HL-60 (cell line): ENCODE measurements at places on chromosomes 3 and 15.
A peak's percentile ranks its signal among the peaks of the same experiment; 100 is the strongest.

DNA sequence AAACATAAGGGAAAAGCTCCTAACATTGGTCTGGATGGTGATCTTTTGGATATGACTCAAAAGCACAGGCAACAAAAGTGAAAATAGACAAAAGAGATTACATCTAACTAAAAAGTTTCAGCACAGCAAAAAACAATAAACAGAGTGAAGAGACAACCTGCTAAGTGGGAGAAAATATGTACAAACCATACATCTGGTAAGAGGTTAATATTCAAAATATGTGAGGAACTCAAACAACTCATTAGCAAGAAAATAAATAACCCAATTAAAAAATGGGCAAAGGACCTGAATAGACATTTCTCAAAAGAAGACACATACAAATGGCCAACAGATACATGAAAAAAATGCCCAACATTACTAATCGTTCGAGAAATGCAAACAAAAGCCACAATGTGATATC lies 19.0 kb upstream of the NR1I2 start:
- no peak for DNase-seq

DNA sequence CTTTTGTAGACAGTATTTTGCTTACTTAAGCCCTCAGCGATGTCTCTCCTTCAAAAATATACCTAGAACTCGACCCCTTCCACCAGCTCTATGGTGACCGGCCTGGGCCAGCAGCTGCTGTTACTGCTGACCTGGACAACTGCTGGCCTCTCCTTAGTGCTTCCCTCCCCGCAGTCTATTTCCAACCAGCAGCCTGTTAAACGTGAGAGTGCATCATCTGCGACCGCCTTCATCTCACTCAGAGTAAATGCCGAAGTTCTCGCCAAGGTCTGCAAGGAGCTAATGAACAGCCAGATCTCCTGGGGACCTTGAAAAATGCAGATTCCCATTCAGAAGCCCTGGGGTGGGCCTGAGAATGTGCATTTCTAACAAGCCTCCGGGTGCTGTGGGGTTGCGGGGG lies 86.7 kb downstream of the RPLP1 start:
- no peak for DNase-seq

GRCh38 chr3:49667701-49668413 lies 6.3 kb upstream of the APEH start:
- DNase-seq, result no peak

GRCh38 chr3:152910211-152910610 lies 75.3 kb downstream of the P2RY1 start:
- no peak for DNase-seq

DNA sequence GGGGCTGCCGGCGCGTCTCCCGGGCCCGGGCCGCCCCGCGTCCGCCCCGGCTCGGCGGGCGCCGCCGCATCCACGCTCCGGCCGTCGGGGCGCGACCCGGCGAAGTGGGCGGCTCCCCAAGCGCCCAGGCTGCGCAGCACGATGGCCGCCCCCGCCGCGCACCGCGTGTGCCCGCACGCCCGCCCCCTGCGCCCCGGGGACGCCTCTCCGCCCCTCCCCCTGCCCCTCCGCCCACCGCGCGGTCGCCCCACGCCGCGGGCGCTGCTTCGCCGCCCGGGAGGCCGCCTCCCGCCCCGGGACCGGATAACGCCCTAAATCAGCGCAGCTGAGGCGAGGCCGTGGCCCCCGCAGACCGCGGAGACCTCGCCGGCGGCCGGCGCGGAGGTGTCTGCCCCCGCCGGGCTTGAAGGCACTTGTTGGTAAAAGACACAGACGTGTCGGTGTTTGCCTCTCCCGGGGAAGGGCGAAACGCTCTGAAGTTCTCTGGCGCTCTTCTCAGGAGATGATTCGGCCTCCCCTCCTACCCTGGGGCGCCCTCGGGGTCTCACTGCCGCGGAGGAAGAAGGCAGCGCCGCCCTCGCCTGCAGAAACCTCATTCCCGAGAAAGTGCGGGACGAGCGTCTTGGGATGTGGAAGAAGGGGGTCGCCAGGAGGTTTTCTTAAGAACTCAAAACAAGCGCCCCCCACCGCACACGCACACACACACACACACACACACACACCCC lies at the start of gene BNC1:
TSS of gene BNC1 (minus strand) at position 106 of the 725 bp plus-strand sequence. CDS start at position 70, 36 bp downstream.
- no peak for DNase-seq

DNA sequence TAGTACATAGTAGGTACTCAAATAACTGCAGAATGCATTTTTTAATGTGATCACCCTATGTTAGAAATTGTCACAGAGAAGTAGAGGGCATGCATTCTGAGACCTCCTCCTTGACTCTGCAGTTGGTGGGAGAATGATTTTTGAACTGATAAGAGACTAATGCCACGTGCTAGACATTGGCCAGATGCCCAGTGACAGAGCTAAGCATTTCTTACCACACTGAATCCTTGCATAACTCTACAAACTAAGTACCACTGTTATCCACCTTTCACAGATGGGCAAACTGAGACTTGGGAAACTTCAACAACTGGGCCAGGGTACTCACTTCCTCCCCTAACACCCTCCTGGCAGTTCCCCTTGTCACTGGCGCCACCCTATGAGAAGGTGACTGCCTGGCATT lies 33.5 kb upstream of the SPATA12 start:
- peak; percentile 35 for DNase-seq

DNA sequence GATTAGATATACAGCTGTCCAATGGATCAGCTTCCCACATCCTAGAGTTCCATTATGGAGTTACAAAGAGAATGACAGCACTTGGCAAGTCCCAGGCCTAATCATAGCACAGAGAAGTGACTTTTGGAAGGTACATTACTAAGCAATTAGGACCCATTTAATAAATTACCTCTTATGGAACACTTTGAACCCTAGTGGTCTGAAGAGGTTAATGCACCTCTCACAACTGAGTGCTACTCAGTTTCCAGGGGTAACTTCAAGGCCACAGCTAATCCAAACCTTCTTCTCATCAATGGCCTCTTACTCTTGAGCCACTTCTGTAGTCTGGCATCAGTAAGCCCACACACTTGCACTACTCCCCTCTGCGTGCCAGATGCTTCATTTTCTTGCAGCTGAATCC lies 34.9 kb upstream of the MEIS2 start:
- no peak for DNase-seq

GRCh38 chr15:43218908-43219706 lies 1.7 kb downstream of the EPB42 start:
- peak; percentile 33 for DNase-seq

GRCh38 chr3:120049881-120050539 lies 44.2 kb downstream of the GSK3B start:
- no peak for DNase-seq

GRCh38 chr3:169493521-169494141 lies 169.9 kb downstream of the MECOM start:
- no peak for DNase-seq

- DNase-seq, result no peak
These were observed 340.1 kb downstream of the NAALADL2 start for GRCh38 chr3:175198991-175199783.

GRCh38 chr15:32685576-32685975 lies 32.2 kb upstream of the GREM1 start:
- no peak for DNase-seq

DNA sequence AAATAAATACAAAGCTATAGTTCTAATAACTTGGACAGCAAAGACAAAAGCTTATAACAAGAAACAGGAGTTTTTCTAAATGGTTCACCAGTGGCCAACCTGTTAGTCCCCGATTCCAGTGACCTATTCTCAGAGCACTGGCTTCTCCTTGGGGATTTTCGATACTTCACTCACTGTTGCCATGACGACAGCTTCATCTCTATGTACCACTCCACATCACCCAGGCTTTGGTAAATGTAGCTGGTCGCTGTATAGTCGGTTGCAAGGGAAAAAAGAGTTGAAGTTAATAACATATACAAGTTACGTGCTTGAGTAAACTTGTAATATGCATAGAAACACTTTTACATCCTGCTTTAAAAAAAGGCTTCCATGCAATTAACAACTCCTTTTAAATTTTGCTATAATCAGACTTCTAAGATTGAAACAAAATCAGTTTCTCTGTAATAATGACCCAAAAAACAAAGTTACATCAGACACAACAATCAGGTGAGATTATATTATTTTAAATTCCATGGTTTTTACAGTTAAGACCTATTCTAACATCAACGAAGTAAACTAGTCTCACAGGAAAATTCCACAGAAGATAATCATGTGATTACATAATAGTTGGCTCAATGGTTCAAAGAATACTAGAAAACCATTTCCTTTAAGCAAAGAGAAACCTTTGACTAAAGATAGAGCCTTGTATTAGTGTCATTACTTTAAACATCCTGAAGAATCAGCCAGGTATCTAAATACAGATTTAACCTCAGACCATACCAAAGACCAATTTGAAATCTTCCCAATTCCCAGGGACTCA lies 2.9 kb downstream of the CCNL1 start:
- DNase-seq, result no peak

DNA sequence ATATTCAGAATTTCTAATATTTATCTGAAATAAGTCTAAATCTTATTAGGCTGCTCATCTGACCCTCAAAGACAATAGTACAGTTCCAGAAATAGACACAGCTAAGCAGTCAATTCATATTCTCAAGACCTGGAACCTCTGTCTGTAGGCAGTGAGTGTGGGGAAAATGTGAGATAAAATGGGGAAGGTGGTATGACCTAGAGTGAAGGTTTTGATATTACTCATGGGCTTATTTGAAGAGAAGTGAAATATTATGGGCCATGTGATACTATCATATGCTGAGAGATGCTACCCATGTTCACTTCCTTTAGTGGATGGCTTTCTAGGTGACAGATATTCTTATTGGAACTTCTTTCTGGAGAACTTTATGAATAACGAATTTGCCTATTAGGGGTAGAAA lies 33.5 kb downstream of the TGFBR2 start:
- DNase-seq, result no peak

DNA sequence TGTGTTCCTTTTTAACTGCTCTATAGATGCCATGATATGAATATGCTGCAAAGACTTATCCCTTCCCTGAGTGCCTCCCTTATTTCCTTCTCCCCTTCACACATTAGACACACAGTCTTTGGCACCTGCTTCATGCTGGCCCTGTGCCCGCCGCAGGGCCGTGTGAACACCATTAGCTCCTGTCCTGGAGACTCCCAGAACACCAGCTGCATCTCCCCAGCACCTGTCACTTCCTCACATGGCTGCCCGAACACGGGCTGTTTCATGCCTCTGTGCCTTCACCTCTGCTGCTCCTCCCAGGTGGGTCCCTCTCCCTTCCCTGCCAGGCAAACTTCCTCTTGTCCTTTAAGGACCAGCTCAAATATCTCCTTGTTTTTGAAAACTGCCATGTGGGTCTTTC lies 40.5 kb upstream of the SEC13 start:
- no peak for DNase-seq

DNA sequence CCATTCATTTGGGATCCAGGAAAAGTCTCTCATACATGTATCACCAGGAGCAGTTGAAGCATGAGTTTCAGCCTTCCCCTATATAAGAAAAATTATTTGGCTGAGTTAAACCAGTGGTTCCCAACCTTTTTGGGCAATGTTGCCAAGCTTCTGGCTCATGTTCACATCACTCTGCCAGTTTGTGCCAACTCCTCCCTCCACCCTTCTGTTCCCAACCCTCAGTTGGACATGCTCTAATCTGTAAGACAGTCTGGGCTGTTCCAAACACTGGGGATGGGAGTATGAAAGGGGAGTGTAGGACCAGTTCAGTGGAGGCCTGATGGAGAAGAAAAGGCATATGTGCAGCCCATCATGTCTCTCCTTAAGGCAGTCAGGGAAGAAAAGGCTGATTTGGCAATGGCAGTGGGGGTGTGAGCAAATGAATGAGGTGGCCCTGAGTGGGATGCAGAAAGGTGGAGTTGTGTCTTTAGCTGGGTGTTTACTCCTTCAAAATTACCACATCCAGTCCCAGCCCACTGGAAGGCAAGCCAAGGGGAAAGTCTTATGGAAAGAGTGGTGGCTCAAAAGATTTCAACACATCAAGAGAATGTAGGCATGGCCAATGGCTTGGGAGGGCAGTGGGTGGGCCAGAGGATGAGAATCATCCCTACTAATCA lies 32.0 kb upstream of the PRICKLE2 start:
- no peak for DNase-seq

GRCh38 chr3:171842864-171843518 lies at the start of gene TMEM212:
TMEM212 (plus strand) TSS chr3:171843349; CDS start chr3:171843384, 35 bp downstream.
- no peak for DNase-seq

- no peak for DNase-seq
These were observed 413.8 kb upstream of the CCDC54 start for GRCh38 chr3:106963442-106963841.

GRCh38 chr3:125381314-125381713 lies 6.2 kb upstream of the ZNF148 start:
- DNase-seq, result no peak

- no peak for DNase-seq
These were observed 75.6 kb downstream of the UBP1 start for GRCh38 chr3:33364531-33365128.

GRCh38 chr3:157585386-157585785 lies 82.2 kb upstream of the VEPH1 start:
- no peak for DNase-seq

- no peak for DNase-seq
These were observed 54.8 kb downstream of the MSL2 start for GRCh38 chr3:136141291-136141785.

GRCh38 chr3:9422712-9423424 lies 25.5 kb downstream of the SETD5 start:
- peak; percentile 74 for DNase-seq

DNA sequence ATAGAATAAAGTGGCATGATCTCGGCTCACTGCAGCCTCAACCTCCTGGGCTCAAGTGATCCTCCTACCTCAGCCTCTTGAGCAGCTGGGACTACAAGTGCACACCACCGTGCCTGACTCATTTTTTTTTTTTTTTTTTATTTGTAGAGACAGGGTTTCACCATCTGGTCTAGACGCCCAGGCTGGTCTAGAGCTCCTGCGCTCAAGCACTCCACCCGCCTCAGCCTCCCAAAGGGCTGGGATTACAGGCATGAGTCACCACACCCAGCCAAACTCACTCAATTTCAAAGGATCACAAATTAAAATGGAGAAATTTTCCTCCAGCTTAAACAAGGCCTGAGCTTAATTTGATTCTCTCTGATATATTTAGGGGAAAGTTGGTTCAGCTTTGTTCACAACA lies 27.3 kb upstream of the NMB start:
- DNase-seq, result no peak

DNA sequence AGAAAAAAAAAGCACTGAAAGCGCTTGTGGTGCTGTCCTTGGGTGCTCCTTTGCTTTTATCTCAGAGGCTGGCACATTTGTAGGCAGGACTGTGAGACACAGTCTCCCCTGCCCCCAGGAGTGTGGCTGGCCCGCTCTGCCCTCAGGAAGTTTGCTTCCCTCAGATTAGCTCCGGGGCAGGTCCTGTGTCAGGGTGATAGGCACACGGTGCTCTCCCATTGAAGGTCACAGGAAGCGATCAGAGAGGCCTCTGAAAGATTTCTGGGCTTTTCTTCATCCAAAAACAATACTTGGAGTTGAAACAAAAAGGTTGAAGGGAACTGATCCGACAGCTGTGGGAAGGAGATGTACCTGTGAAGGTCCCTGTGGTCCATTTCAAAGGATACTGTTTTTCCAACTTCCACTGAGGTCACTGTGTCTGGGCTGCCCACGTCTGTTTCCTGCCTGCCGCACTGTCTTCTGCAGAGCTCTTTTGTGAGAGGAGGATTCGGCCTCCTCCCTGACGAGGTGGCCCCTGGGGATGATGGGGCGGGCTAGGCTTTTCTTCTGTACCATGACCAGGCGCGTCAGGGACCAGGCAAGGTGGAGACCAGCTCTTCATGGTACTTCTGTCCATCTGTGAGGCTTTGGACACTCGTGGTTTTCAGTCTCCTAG lies 330.5 kb upstream of the CTDSPL start:
- no peak for DNase-seq
